ENCODE measurements at places on chromosomes 2 and 18.

- DNase-seq = no peak
Measured at GRCh38 chr2:174675615-174676014, 78.0 kb upstream of the WIPF1 start.

GRCh38 chr18:45761512-45762114 lies 37.6 kb downstream of the SLC14A1 start:
- no peak for DNase-seq

DNA sequence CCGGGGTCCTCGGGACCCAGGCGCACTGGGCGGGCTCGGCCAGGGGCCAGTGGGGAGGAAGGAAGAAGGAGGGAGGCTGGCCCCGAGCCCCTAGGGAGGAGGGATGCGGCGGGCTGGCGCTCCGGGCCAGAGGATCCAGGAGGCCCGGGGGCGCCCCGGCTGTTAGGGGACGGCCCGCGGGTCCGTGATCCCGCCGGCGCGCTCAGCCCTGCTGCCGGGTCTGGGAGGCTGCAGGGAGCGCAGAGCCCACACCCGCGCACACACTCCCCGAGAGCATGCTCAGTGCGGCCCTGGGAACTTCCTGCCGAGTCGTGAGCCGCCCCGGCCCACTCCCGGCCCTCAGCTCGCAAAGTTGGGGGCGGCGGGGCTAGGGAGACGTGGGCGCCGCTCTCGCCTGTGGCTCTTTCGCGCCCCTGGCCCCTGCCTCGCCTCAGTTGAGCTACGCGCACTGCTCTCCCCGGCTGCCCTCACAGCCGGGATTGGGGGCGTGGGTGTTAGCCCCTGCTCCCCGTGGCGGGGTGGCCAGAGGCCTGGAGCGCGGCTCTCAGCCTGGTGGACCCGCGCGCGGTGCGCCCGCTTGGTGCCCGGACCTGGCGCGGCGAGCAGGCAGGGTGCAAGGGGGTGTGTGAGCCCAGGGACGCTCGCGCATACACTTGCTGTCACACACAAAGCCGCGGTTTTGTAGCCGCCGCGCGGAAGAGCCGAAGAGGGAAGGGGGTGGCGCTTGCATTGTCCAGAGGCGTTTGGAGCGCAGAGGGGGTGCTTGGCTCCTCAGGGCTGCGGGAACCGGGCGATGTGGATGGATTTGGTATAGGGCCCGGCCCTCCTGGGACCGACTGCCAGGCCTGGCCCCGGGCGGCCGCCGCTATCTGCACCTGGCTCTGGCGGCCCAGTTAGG lies 132.9 kb upstream of the MGAT5 start:
- DNase-seq = peak; percentile 78

DNA sequence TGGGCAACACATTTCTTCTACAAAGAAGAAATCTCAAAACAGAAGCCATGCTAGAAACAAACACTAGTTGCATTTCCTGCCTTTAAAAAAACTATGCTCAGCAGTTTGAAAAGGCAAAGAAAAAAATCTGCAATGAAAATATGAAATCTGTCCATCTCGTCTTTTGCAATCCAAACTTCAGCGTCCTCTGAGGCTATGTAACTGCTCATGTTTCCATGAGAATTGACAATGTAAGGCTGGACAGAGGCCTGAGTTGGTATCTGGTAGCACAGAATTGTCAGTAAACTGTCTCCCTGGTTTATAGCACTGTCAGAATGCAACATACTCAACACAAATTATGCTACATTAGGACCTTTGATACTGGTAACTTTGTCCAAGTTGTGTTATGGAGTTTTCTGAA lies 429.9 kb downstream of the ARHGAP15 start:
- no peak for DNase-seq

DNA sequence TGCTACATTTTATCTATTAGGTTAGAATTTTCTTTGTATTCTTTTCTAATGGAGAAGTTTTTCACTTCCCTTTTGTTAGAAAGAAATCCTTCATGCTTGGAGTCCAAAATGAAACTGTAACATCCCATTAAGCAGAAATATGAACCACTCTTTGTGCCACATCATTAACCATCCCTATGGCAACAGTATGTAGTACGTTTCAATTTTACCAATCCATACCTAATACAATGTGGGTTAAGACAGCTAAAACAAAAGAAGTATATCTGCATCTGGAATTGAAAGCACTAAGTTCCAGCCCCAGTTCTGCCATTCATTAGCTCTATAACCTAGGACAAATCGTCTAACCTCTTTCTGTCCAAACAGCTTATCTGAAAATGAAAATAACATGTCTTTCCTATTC lies 409.2 kb upstream of the SPHKAP start:
- no peak for DNase-seq

DNA sequence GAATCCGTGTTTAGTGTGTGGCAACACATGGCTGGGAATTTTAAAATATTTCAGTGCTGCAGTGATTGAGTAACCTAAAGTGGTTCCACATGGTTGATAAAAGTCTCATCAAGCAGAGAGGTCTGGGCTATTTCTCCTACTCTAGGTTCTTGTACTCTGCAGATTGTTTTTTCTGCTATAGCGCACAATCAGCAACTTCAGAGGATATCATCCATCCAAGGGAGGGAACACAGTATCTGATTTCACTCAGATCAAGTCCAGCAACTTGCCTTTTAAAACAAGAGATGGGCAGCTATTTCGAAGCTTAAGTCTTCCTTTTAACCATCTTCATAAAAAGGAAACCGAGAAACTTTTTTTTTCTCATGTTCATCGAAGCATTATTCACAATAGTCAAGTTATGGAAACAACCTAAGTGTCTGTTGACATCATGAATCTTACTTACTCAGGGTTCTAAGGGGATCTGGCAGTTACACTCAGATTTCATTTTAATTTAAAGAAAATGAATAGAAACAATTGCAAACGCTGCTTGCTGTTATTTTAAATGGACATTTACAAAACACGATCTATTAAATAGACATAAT lies 172.7 kb upstream of the TRIB2 start:
- no peak for DNase-seq

DNA sequence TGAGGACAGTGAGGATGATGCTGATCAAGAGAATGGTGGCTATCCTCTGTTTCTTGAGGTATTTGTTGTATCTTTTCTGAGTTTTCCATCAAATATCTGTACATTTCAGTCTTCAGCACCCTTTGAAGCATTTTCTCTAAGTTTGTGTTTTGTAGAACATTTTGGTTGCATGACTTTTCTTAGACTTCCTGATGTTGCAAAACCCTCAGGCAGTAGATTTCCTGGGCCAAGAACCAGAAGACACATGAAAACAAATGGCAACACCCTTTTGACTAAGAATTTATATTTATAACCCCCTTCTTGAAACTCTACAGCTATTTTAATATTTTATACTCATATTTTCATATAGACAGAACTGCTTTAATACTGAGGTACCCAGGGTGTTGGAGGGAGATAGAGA lies 16.2 kb downstream of the HNMT start:
- DNase-seq = no peak

DNA sequence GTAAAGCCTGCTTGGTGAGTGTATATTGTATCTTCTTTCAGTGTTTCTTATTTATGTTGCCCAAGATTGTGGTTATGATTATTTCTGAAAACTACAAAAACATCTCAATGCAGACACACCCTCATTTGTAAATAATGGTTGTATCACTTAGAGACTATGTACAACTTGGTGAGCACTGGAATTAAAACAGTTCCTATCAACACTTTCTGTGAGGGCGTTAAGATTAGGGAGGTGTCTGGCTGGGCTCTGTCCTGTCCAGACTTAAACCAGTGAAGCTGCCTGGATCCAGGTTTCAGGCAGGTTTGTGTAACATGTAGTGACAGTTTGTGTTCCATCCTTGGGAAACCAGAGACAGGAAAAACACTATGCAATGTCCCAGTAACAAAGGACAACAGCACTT lies 49.7 kb downstream of the CTAGE1 start:
- DNase-seq = no peak

DNA sequence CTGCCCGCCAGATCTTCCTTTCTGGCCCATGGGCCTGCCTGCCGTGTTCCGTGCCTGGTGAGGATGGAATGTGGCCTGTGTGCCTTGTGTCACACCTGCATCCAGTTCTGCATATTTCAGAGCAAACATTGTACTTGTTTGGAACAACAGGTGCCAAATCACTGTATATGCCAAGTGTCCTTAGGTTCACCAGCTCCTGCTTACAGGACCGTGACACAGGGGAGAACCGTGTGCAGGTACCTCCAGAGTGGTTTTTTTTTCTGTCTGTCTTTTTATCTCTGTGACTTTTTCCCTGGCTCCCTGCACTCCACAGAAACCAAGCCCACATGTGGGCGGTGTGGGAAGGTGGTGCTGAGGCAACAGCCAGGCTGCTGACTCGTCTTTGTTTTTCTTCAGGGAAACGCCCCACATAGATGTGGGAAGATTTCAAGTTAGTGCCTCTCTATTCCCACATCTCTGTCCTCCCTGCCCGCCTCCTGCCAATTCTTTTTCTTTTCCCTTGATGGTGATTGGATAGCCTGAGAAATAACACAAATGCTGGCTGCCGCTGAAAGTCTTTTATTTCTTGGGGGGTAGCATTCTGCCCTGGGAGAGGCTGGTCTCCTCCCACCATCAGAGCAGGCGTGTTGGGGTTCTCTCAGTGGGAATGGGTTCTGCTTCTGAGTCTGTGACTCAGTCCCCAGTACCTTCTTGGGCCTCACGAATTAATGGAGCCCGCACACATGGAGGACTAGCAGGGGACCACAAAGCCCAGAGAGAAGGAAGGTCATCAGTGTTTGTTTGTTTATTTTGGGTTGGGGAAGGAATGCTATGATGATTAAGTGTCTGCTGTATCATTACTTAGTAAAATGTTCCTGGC lies 21.4 kb downstream of the GRHL1 start:
- no peak for DNase-seq

DNA sequence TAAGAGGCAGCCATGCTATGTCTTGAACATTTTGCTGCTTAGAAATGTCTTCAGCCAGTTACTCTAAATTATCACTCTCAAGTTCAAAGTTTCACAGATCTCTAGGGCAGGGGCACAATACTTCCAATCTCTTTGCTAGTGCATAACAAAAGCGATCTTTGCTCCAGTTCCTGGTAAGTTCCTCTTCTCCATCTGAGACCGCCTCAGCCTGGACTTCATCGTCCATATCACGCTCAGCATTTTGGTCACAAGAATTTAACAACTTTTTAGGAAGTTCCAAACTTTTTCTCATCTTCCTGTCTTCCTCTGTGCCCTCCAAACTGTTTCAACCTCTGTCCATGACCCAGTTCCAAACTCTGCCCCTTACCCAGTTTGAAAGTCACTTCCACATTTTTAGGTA lies 8.8 kb upstream of the SLC35F5 start:
- no peak for DNase-seq

DNA sequence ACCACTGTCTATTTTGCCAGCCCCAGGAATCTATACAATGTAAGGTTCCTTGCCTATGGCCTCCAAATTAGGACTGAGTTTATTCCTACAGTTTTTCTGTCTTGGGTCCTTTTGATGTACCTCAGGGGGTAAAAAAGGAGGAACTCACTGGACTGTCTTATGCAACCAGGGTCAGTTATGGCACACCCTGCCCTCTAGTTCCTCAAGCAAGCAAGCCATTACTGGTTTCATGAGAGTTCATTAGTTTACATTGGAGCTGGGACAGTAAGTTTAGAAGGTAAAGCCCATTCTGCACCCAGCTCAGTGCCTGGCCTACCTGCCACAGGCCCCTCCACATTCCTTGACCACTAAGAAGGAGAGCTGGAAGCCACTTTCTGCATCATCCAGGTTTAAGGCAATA lies 68.7 kb upstream of the WIPF1 start:
- DNase-seq = no peak
